ENCODE measurements at places on chromosomes 13 and 19.

DNA sequence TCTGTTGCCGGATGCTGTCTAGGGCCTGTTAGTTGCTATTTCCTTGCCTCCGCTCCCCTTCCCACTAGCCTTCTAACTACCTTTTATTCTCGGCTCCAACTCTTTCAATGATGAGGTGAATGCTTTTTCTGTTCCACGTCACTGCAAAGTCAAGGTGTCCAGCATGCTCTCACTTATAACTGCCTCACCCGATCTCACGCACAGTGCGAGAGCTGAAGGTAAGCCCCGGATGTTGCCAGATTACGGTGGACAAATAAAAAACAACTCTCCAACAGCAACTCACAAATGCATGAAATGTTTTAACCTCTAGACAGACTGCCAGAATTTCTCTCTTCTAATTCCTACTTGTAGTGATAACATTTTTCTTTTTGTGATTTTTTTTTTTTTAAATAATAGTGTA lies 169.9 kb downstream of the STK24 start:
- no peak for DNase-seq

GRCh38 chr13:73411067-73411809 lies 352.4 kb downstream of the KLF5 start:
- DNase-seq: no peak

GRCh38 chr19:40231544-40232424 lies 5.3 kb upstream of the CCNP start:
- no peak for DNase-seq

DNA sequence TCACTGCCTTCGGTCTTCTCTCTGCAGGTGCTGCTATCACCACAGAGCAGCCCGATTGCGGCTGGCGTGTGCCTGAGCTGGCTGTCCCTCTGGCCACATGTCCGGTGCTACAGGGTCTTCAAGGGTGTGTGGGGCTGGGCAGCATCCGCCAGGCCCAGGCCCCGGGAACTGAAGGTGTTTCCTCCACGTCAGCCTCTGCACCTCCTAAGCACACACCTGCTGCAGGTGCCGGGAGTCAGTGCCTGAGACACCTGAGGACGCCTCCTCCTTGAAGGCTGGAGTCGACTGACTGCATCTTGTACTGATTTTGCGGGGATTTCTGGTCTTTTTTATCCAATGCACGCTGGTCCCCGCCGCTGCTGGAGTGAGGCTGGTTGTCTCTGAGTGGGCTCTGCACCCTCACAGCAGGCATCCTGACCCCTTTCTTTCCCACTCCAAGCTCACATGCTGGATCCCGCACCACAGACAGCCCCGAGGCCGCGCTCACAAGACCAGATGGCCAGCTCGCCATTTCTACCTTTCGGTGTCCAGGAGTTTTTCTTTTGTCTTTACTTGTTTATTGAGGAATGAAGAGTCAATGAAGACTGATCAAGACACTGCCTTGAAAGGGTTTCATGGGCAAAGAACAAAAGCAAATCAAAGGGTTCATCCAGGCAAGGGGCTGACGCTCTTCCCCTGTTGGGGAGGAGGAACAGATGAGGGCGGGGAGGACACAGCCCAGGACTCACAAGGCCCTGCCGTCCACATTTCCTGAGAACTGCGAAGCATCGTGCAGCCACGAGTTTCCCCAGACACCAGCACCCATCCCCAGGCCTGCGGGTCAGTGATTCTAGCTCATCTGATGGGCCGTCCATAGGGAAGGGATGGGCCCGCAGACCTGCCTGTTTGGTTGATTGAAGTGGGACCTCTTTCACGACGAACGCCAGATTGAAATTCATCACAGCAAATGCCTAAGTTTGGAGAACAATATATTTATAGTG lies 203.8 kb upstream of the SOX1 start:
- no peak for DNase-seq

GRCh38 chr19:6773323-6773931 lies 919 bp downstream of the VAV1 start:
- peak; percentile 49 for DNase-seq

GRCh38 chr13:40484101-40484800 lies 182.2 kb downstream of the FOXO1 start:
- DNase-seq: no peak

DNA sequence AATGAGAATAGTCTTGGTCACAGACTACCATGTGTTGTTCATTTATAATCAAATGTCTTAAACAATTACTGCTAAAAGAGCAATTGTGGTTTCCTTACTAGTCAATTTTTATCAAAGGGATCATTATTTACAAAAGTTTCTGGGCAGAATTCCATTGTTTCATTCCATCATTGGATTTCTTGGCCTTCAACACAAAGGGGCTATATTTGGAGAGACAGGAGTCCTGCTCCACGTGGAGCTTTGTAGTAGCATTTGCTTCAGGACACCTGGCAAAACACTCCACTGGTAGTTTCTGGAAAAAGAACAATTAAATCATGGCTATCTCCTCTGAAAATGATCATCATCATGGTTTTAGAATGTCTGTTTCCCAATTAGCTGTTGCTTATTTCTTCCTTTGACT lies 22.3 kb upstream of the STARD13 start:
- DNase-seq: no peak

GRCh38 chr13:96792736-96793403 lies 201.4 kb downstream of the OXGR1 start:
- DNase-seq: no peak

DNA sequence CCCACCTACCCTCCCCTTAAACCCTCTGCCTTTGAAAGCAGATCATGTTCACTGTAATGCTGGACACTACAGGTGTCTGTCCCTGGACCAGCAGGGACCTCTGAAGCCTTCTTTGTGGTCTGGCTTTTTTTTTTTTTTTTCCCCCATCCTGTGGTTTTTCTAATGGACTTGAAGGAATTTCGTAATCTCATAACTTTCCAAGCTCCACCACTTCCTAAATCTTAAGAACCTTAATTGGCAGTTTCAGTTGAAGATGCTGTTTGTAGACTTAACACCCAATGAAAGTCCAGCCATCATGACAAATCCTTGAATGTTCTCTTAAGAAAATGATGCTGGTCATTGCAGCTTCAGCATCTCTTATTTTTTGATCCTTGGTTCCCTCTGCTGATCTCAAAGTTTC lies 45.0 kb upstream of the LRCH1 start:
- DNase-seq: no peak

DNA sequence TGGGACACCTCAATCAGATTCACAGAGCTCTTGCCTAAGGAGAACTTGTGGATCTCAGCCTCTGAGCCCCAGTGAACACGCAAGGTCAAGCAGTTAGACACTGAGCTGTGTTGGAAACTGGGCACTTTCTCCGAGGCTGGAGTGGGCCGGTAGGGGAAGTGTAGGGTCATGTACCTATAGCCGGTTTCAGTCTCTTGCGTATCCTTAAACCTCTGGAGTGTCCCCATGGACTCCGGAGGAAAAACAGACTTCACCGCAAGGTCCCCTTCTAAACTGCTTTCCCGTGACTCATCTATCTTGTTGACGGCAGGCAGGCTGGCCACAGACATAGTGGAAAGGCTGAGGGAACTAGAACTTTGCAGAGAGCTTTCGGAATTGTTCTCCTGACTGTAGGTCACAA lies 11.3 kb downstream of the IQCN start:
- no peak for DNase-seq

- DNase-seq: no peak
These were observed 175.6 kb upstream of the SLITRK6 start for GRCh38 chr13:85974608-85975366.

GRCh38 chr19:11237321-11237720 lies 2.1 kb upstream of the ANGPTL8 start:
- DNase-seq: no peak

- no peak for DNase-seq
These were observed 10.6 kb downstream of the TRIP10 start for GRCh38 chr19:6750062-6750461.

Measured in stimulated activated naive CD8-positive, alpha-beta T cell treated with anti-CD3 and anti-CD28 coated beads, Interleukin-15, amount 100 ng/mL, for 72 hours (primary cell).